NB4 (cell line): ENCODE measurements at places on chromosomes 12 and 14.

- no peak for DNase-seq
Measured at GRCh38 chr12:106299202-106299774, 3.2 kb upstream of the TCP11L2 start.

GRCh38 chr14:50808053-50808452, 22.9 kb downstream of the NIN start:
- DNase-seq: no peak

DNA sequence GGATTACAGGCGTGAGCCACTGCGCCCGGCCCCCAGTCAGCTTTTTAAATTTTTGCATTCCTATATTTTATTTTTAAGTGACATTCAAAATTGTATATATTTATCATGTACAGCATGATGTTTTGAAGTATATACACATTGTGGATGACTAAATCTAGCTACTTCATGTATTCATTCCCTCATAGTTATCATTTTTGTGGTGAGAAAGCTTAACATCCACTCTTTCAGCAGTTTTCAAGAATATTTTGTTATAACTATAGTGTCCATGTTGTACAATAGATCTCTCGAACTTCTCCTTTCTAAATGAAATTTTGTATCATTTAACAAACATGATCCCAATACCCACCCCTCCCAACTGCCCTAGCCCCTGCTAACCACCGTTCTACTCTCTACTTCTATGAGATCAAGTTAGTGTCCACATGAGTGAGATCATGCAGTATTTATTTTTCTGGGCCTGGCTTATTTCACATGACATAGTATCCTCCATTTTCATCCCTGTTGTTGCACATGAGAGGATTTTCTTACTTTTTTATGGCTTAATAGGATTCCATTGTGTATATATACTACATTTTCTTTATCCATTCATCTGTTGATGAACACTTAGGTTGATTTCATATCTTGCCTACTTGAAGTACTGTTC, 8.8 kb upstream of the HEBP1 start:
- DNase-seq: no peak

- DNase-seq: no peak
Measured at GRCh38 chr12:13288937-13289652, 92.6 kb downstream of the EMP1 start.

DNA sequence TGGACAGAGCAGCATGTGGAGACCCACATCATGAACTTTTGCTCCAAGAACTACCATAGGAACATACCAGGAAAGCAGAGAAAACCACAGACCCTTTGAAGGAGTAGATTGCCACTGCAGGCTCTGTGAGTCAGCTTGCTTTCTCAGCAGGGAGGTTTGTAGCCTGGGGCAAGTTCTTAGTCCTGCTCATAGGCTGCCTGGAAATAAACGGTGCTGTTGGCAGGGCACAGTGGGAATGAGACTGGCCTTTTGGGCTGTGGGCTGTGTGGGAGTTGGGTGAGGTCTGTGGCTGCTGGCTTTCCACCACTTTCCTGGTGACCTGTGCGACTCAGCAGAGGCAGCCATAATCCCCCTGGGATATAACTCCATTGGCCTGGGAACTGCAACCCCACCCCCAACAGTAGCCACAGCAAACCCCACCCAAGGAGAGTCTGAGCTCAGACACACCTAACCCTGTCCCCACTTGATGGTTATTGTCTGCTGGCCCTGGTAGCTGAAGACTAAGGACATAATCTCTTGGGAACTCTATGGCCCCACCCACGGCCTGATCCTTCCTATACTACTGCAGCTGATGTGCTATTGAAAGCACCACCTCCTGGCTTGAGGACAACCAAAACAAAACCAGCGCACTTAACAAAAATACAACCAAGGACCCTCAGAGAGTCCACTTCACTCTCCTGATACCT, 192.1 kb upstream of the GARIN6 start:
- peak; percentile 24 for DNase-seq

GRCh38 chr12:67996347-67996746, 7.1 kb downstream of the IFNG-AS1 start:
- no peak for DNase-seq

GRCh38 chr12:115051378-115051777, 367.4 kb upstream of the TBX3 start:
- DNase-seq: no peak

GRCh38 chr12:54680374-54680773, 32.2 kb upstream of the DCD start:
- peak; percentile 54 for DNase-seq

DNA sequence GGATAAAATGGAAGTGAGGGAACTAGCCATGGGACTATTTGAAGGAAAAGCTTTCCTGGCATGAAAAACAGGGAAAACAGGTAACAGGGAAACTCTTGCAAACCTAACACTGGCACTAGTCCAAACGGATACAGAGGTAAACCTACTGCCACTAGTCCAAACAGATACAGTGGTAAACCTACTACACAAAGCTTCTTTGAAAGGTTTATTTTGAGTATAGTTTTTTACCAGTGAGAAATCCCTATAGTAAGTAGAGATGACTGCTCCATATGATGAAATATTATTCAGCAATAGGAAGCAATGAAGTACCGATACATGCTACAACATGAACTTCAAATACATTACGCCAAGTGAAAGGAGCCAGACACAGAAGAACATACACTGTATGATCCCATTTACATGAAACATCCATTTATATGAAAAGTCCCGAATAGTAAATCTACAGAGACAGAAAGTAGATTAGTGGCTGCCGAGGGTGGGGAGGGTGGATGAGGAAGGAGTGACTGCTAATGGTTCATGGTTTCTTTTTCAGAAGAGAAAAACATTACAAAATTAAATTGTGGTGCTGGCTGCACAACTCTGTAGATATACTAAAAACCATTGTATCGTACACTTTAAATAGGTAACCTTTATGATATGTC, 25.5 kb downstream of the SPTLC2 start:
- DNase-seq: peak; percentile 18

GRCh38 chr12:107411792-107412535, 273.6 kb upstream of the PWP1 start:
- DNase-seq: no peak

- no peak for DNase-seq
Measured at GRCh38 chr14:85622106-85622505, 92.2 kb downstream of the FLRT2 start.

GRCh38 chr12:120767071-120768024, 41.7 kb downstream of the ACADS start:
- no peak for DNase-seq

GRCh38 chr14:64946310-64947045, 3.9 kb upstream of the GPX2 start:
- no peak for DNase-seq

- DNase-seq: no peak
Measured at GRCh38 chr14:101495827-101496775, 65.2 kb upstream of the DIO3 start.

GRCh38 chr12:122182887-122183587, at the start of gene LRRC43:
Gene LRRC43 (plus strand): TSS chr12:122183123. CDS start chr12:122183145, 22 bp downstream.
- peak; percentile 66 for DNase-seq

DNA sequence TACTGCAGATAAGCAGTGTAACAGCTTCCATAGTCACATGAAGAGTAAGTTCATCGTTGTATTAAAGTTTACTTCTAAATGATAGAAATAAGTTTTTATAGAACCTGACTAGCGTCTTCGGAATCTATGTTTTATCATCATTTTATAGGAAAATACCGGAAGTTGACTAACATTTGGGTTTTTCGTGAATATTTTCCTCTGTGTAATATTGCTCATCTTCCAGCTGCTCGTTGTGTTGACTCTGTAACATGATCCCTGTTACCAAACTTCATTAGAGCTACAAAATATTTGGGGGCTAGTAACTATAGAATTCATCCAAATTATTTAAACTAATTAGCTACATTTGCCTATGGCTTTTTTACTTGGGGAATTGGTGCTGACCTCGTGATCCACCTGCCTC, 37.2 kb downstream of the DDX51 start:
- no peak for DNase-seq

GRCh38 chr14:35085441-35085840, 36.3 kb downstream of the PPP2R3C start:
- DNase-seq: no peak

GRCh38 chr14:68426661-68427549, 366.0 kb downstream of the ZFP36L1 start:
- DNase-seq: no peak

GRCh38 chr14:78307671-78308070, 137.5 kb downstream of the NRXN3 start:
- DNase-seq: no peak

DNA sequence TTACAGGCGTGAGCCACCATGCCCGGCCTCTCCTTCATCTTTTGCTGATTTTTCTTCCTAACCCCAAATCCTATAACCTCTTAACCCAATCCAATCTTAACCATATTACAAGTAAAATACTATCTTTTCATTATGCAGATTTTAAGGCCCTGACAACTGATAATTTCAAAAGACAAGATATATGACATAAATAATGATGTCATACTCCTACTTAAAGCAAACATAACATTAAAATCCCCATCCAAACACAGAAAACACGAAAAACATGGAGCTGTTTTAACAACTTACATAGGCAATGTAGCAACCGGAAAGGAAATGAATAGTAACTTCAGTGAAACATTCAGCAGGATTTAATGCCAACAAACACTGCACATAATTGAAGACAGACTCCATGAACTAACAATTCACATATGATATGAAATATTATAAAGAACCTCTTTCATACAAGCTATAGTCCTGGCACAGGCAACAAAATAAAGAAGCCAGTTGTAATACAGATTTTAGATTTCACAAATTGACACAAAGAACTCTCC, 21.5 kb downstream of the USP44 start:
- DNase-seq: no peak

DNA sequence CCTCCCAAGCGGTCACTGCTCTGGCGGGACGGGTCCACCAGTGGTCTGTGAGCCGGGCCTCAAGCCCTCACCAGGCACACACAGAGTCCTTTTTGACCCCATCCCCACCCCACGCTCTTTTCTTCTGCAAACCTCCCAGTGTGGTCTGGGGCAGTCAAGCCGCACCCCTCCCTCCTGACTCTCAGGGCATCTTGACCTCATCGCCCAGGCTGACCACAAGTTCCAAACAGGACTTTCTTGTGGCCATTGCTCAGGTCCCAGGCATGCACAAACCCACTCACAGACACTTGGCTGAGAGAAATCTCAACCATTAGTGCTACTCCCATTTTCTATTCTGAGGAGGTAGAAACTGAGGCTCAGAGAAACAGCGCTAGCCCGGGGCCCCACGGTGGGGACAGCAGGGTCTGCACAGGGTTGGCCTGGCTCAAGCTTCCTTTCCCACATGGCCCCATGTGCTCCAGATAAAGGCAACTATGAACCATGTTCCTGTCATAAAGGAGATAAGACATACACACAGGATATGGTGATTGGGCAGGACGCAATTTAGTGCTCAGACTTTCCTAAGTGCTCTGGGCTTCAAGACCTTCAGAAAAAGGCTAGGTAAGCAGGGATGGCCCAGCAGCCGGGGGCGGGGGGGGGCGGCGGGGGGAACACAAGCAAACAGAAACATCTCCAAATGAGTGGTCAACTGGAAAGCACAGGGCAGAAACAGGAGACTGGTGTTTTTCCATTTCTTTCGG, 69.6 kb downstream of the ITPK1 start:
- no peak for DNase-seq

DNA sequence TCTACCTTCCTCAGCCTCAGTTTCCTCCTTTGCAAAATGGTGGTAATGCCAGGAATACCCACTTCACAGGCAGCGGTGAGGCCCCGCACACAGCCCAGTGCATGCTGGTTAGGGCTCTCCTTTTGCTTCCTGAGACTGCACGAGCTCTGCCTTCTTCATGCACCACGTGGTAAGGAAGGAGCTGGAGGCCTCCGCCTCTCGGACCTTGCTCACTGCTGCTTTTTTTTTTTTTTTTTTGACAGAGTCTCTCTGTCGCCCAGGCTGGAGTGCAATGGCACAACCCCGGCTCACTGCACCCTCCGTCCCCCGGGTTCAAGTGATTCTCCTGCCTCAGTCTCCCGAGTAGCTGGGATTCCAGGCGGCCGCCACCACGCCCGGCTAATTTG, 18.1 kb downstream of the TAMALIN start:
- no peak for DNase-seq

DNA sequence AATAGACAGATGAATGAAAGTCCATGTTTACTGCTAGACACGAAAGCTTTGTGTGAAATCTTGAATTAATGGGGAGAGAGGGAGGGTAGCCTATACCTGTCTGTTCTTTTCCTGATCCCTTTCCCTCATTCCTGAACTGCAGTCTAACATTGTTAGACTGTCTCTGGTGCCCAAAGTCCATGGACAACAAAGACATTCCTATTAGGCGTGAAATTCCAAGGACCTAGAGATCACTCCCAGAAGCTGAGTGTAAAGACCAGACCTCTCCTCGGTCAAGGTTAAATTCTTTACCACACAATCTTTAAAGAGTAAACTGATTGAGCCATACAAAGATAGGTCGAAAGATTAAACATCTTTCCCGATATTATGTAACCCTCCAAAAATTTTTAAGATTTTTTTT, 270.7 kb upstream of the GARIN2 start:
- DNase-seq: no peak

DNA sequence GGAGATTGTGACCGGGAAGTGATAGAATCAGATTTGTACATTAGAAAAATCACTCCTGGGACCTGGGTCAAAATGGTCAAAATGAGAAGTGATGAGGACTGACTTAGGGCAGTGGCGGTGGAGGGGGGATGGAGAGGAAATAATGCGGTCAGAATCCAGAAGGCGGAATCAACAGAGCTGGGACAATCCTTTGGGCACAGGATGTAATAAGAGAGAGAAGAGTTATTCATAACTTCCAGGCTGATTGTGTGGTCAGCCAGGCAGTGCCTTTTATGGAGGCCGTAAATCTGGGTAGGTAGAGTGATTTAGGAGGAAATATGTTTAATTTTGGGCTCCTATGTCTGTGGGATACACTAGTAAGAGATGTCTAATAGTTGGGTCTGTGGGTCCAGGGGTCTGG, 21.6 kb downstream of the FBXL14 start:
- DNase-seq: no peak

DNA sequence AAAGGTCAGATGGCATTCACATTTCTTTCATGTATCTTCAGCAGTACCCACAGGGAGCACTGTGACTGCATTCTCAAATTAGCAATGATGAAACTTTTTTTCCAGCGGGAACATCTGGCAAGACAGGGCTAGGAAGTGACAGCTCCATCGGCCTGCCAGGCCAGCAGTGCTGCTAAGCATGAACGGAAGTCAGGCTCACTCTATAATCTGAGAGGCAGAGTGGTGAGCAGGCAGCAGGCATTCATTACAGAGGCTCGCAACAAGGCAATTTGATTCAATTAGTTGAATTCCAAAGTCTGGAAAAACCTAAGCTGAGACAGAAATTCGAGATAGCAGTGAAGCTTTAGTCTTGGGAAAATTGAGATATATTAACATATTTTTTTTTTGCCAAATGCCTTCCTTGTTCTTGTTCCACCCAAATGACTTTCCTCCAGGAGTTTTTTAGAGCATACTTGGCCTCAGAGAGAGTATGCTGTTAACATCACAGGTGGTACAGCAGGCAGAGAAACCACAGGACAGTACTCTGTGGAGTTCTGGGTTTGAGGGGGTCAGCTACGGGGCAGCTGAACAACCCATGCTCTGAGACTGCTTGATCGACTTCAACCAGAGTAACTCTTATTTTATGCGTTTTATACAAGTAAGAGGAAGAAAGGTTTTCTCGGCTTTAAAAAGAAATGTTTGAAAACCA, 414.9 kb downstream of the APAF1 start:
- no peak for DNase-seq
